Stimulated activated CD4-positive, alpha-beta T cell treated with anti-CD3 and anti-CD28 coated beads, Interleukin-1b, Interleukin-23, amount 100 ng/mL, for 24 hours (primary cell): ENCODE measurements at places on chromosomes 11 and 22.

DNA sequence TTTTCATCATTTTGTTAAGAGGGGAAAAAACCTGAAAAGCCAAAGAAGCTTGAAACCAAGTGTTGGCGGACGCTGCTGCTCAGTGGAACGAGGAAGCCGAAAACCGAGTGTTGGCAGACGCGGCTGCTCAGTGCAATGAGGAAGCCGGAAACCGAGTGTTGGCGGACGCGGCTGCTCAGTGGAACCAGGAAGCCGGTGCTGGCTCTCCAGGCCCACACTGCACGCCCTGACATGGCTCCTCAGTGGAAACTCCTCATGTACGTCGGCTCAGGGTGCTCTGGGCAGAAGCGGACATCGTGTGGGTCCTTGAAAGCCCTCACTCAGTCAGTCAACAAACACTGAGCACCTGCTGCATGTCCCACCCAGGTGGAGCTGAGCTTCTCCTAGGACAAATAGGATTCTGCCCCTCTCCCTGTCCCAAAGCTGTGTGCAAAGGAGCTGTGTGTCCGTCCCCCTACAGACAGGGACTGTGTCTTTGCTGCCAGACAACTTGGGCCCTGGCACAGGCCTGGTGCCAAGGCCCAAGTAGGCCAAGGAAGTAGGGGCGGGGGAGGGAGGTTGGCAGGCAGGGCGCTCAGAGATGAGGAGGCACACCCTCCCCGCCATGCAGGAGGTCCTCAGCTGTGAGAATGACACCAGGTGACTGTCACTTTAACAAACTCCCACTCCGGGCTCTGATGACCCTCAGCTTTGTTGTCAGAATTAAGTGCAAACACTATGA is 37.3 kb downstream of the PHF21B start:
- DNase-seq = peak; percentile 2

- no peak for DNase-seq
Measured at GRCh38 chr11:74412733-74413359, 14.6 kb upstream of the PGM2L1 start.

GRCh38 chr11:93131709-93132108 is 66.1 kb downstream of the SLC36A4 start:
- no peak for DNase-seq

GRCh38 chr11:15893080-15893492 is 463.3 kb downstream of the SOX6 start:
- DNase-seq = no peak

DNA sequence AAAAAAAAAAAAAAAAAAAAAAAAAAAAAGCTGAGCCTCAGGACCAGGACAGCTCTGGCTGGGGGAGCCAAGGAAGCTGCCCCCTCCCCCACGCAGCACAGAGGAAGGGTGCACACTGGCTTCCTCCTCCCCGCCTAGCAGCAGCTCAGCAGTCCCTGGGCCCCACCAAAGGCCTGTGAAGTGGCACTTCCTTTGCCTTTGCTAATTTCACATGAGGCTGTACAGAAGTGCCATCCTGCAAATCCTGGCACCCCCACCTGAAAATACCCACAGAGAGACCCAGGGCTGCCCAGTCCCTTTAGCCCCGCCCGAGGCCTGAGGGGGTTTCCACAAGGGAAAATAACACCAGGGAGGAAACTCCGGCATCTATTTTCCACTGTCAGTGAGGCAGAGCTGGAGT is 3.9 kb downstream of the RHOG start:
- no peak for DNase-seq

- DNase-seq = no peak
Measured at GRCh38 chr11:48103621-48104567, 112.7 kb upstream of the OR4B1 start.

DNA sequence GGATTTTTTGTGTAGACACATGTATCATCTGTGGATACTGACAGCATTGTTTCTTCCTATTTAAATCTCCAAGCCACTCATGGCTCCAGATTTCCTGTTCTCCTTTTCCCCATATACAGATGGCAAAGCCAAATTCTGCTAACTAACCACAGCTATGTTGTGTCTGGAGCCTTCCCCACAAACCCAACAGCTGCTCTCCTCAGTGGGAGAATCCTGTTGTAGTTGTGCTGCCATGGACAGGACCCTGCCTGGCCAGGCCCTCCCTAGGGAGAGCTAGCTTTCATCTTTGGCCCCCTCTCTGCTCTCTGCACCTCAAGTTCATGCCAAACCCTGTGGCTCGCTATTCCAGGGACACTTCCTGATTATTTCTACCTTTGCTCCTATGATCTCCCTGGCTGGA is 106.4 kb upstream of the CCDC90B start:
- no peak for DNase-seq

GRCh38 chr11:88114486-88115045 is 60.7 kb downstream of the RAB38 start:
- no peak for DNase-seq

DNA sequence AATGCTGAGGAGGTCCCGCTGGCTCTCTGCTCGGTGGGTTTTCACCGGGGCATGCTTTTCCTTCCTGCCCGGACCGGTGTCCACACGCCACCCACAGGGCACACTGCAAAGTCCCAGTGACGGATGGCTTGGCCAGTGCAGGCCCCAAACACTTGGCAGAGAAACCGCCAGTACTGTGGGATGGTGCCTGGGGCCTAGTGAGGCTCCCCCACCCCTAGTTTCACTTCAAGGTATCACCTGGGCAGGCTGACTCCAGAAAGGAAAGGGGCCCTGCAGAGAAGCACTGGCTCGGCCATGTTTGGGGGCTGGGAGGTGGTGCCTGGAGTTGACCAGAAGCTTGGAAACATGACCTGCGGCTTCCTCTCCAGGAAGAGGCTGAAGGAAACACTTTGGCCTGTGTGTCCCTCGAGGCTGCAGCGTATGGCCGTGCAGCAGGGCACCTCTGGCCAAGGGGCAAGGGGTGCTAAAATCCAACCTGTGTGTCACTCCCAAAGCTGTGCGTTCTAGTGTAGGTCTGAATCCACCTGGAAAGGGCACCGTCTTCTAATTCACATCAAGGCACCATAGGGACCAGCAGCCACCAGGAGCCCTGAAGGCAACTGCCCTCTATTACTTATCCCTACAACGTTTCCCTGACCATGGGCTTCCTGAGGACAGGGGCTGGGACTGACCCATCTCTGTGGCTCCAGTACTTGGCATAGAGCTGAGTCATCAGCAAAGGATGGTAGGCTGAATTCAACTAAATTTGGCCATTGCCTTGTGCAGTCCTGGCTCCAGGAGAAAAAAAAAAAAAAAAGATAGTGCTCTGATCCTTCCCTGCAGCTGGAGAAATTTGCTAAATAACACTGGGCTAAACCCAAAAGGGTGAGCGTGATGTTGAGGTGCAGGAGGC is 22.6 kb downstream of the TPBGL start:
- no peak for DNase-seq

GRCh38 chr11:76579056-76579751 is 91.3 kb downstream of the LRRC32 start:
- no peak for DNase-seq

DNA sequence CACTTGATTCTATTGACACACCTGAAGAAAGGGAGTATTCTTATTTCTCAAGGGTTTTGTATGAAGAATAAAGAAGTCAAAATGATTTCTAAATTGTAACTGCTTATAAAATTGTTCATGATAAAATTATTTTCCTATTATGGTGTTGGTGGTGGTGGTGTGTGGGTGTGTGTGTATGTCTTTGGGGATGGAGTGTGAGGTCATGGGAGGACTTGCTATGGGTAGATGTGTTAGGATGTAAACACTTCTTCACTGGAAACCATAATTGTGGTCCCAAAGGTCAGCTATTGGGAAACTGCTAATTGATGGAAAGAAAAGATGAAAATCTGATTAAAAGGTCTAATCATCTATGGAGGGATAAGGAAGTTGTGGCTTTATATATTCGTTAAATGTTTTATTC is 5.1 kb downstream of the TRIM22 start:
- DNase-seq = no peak

DNA sequence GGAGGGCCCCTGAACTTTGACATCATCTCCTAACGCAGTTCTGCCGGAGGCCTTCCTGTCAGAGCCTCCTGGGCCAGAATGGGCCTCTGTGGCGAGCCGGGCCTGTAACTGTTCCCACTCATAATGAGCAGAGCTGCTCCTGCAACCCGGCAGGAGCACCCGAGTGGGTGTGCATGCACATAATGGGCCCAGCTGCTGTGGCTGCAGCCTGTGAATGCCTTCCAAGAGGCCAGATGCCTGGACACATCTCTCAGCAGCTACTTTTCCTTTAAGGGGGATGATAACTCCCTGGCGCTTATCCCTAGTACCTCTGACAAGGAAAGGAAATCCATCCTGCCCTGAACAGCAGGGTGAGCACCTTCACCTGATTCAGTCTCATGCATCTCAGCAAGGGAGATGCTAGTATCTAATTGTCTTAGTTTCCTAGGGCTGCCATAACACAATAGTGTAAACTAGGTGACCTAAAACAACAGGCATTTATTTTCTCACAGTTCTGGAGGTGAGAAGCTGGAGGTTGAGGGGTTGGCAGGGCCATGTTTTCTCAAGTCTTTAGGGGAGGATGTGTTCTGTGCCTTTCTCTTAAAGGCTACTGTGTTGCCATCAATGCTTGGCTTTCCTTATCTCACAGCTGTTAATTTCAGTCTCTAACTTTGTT is 120.5 kb downstream of the TEAD1 start:
- DNase-seq = no peak

GRCh38 chr11:116879800-116880625 is 42.6 kb upstream of the APOA1 start:
- DNase-seq = no peak

DNA sequence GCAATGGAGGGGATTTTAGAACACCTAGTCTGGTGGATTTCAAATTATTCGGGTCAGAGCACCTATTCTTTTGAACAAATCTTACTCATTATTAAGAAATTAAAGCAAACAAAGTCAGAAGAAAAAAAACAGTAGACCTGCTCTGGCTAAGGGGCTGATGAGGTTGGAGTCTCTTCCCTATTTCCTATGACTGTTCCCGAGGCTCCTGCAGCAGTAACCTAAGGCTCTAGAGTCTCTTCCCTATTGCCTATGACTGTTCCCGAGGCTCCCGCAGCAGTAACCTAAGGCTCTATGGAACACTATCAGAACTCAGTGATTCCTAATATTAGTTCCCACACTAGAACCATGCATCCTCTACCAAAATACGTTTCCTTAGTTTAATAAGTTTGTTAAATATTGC is 607.9 kb downstream of the NTM start:
- DNase-seq = no peak
